ENCODE measurements at places on chromosomes 16 and 17. TPM values are rescaled to one million over a fixed set of nuclear protein-coding genes. Genes with fewer than 3 reads are reported as not detected.

Gene SLC12A3
- total RNA-seq: not detected

DNA sequence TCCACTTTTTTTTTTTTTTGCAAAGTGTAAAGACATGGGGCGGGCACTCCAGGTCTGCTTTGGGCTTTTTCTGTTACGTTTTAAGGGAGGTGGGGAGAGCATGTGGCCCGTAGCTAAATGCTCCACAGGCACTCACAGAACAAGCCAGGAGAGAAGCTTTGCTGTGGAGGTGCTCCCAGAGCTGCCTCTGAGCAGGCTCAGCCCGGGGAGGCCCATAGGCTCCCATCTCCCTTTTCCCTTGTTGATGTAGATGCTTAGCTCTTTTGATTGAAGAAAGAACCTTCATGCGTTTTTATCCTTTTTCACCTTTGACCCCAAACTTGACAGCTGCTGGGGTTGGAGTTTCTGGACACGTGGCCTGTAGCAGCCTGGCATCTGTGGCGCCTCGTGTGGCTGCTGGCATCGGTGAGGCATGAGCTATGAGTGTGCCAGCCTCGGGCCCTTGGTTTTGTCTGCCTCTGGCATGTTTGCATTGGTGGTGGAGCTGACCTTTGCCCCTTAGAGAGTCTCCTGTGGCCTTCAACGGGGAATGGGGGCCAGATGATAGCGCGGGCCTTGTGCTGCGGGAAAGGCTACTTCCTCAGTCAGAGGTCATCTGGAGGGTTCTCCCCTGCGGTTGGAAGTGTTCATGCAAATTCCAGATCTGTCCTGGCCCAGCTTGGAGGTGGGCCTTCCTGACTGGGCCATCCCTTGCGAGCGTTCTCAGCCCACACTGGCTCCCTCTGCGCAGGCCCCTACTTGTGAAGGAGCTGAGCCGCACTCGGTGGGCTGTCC, 20.0 kb upstream of the IL17C start:
- DNase-seq: no peak

DNA sequence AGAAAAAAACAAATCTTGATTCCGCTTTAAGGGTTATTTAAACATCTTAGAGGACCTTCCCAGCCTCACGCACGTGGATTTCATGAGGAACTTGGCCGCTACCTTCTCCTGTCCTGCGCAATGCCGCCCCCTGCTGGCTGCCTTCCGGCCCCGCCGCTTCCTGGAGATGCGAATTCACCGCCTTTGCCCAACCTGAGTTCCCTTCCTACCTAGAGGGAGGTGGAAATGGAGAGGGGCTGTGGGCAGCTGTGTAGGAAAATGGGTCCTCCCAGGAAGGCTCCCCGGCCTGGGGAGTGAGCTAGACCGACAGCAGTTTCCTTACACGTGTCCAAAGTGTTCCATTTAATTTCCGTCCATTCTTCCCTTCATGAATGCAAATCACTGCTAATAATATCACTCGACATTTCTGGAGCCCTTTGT, 1.0 kb upstream of the ABCC12 start:
- peak; percentile 80 for DNase-seq

- no peak for DNase-seq
Measured at GRCh38 chr16:53281280-53281679, 153.0 kb upstream of the RBL2 start.

GRCh38 chr16:87369117-87369765, 14.3 kb downstream of the FBXO31 start:
- DNase-seq: no peak

All from PC-3 (cell line).